Suppressor macrophage (primary cell): ENCODE measurements at places on chromosomes 3 and 15.
A peak's percentile ranks its signal among the peaks of the same experiment; 100 is the strongest.

GRCh38 chr3:48896936-48897335 lies 1.7 kb downstream of the SLC25A20 start:
- peak; percentile 70 for DNase-seq

GRCh38 chr15:43250785-43251184 lies 15.9 kb downstream of the TGM5 start:
- DNase-seq = no peak

GRCh38 chr3:69540706-69541581 lies 155.1 kb upstream of the FRMD4B start:
- DNase-seq = peak; percentile 44

- DNase-seq = no peak
These were observed 39.5 kb downstream of the TMEM108 start for GRCh38 chr3:133077688-133078087.

DNA sequence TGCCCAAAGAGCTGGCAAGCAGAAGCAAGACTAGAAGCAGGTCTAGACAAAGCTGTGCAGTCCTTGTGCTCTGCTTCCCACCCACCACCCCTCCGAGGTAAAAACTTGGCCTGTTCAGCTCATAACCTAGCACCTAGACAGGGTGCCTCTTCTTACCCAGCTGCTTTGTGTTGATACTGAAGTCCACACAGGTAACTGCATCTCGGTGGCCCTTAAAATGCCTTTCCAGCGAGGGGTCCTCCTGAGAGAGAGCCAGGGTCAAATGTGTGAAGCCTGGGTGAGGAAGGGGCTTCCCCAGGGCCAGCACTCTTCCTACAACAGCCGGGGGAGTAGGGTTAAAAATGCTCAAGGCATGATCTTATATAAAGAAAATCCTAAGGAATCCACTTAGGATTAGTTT lies 3.4 kb downstream of the POC1A start:
- DNase-seq = no peak

DNA sequence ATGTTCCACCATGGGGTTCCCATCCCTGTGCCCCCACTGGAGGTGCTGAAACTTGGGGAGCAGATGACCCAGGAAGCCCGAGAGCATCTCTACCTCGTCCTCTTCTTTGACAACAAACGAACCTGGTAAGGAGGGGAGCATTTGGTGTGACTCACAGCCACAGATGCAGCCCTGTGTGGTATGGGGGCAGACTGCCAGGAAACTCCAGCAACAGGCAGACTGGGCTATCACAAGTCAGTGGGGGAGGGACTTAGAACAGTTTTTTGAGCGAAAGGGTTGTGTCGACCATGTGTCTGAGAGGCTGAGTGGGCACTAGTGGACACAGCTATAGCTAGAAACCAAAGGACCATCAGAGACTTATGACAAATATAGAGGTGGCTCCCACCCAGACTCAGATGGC lies 3.4 kb upstream of the OGG1 start:
- DNase-seq = no peak

GRCh38 chr3:132332508-132332907 lies 15.3 kb downstream of the ACP3 start:
- DNase-seq = no peak

DNA sequence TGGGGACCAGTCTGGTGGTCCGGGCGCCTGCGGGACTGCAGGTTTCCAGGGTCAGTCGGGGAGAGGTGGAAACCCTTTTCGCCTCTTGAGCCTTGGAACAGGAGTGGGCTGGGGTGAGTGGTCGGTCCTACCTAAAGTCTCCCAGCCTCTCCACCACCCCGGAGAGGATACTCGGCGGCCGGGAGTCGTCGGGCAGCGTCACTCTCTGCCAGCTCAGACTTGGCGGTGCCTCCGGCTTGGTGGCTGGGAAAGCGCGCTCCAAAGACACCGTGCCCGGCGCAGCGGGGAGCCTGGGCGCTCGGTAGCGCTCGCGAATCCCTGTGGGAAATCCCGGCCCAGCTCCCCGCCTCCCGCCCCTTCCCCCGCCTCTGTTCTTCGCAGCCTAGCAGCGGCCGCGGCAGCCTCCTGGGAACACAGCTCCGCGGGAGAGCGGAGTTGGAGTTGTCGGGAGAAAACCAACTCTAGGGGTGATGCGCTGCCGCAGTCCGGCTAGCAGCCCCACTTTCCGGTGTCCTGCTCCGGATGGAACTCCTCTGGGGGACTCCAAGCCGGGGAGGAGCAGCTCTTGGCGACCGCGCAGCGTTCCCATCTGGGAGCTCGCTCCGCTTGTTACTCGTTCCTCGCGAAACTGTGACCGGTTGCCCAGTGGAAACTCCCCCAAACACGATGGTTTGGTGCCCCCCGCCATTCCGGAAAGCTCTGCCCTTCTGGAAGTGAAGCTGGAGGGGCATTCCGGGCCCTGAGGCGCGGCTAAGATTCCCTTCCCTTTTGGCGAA lies 1.4 kb downstream of the EPHB1 start:
- no peak for DNase-seq

DNA sequence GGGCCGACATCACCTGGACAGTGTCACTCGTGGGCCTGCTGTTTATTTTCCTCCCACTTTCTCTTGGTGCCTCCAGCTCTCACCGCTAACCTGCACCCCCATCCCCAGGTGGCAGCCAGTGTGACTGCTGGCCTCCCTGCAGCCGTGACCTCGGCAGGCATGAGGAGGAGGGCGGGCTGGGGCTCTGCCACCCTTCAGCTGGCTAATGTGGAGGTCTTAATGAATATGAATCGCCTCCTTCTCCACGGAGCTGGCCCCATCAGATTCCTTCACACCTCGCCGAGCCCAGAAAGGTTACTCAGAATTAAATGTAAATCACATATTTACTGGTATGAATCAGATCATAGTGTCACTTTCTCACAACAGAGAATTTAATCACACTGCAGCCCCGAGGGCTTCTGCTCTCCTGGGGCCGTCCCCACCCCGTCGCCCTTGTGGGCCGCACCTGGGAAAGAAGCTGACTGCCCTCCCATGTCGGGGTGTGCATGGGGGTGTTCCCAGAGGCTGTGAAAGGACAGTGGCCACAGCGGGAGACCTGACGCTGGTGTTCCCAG lies 171.1 kb upstream of the TLE3 start:
- no peak for DNase-seq

GRCh38 chr15:83813682-83814081 lies 159.8 kb downstream of the ADAMTSL3 start:
- DNase-seq = no peak

- no peak for DNase-seq
These were observed 92.0 kb downstream of the ALCAM start for GRCh38 chr3:105458518-105459215.

- no peak for DNase-seq
These were observed 36.2 kb upstream of the GOLGA8A start for GRCh38 chr15:34473840-34474239.

DNA sequence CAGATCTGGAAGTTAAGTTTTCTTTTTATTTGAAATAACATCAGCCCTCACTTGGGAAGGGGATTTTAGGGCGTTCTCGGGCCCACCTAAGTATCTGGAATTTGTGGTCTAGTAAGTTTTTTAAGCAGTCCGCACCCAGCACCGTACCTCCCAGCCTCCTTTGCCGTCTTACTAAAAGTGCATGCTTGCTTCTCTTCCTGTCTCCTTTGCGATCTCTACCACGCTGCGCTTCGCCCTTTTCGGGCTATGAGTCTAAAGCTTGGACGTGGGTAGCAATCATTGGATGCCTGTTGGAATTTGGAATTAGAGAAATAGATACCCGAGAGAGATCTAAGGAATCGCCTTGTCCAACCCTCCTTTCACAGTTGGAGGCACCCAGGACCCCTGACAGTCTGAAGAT lies 1.1 kb downstream of the THSD4 start:
- DNase-seq = no peak

DNA sequence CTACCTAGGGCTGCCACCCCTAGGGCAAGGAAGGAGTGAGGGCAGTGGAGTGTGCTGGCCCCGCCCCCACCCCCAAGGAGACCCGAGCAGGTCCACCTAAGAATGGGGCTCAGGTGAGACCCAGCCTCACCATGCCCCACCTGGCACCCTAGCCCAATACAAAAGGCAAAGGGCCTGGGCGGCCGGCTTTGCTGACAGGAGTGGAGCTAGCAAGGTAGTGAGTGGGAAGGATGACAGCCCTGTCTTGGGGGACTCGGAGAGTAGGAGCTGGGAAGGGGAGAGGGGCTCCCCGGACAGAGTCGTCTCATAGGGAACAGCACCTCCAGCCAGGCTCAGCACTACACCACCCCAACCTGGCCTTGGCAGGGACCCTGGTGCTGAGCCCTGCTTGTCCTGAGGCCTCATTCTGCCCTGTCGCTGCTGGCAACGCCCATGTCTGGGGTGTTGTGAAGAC lies 12.1 kb downstream of the C15orf39 start:
- no peak for DNase-seq

DNA sequence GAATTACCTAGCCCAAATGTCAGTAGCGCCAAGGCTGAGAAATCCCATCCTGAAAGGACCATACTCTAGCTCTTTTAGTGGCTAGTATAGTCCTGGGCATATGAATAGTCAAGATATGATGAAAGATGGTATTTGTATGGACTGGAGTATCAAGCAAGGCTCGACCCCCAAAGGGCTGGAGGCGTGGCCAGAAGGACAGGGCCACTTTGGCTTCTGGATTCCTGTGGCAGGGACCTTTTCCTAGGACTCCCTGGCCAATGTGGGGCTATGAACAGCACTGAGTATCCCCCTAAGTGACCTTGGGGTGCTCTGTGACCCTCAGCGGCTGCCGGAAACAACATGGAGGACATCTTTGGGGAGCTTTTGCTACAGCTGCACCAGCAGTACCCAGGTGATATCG lies 6.0 kb downstream of the MPI start:
- no peak for DNase-seq
